ENCODE measurements at places on chromosomes 2 and 18.

DNA sequence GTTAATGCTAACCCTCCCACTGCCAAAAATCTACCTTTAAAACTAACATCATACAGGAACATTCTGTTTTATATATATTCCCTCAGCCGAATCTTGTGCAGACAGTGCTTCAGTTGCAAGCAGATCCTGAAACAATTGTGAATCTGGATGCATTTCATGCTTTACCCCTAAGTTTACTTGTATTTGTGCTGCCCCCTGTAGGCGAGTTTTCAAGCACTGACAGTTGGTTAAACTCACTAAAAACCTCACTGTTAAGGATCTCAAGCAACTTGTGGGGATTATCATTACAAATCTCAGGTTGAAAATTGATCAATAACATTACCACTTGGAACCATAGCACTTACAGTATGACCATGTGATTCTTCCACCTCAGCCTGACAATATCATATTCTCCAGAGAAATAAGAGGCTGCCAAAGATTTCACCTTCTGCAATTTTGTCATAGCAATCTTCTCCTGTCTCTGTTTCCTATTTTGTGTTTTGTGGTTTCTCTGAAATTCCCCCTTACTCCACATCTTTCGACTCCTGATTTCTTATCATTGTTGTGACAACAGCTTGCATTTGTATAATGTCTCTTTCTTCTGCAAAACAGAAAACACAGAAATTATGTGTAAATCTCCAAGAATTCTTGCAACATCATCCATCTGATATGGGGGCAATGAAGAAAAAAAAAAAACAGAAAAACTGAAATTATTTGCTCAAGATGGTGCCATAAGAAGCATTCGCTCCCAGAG is 354.6 kb upstream of the SETBP1 start:
- DNase-seq = peak; percentile 51

DNA sequence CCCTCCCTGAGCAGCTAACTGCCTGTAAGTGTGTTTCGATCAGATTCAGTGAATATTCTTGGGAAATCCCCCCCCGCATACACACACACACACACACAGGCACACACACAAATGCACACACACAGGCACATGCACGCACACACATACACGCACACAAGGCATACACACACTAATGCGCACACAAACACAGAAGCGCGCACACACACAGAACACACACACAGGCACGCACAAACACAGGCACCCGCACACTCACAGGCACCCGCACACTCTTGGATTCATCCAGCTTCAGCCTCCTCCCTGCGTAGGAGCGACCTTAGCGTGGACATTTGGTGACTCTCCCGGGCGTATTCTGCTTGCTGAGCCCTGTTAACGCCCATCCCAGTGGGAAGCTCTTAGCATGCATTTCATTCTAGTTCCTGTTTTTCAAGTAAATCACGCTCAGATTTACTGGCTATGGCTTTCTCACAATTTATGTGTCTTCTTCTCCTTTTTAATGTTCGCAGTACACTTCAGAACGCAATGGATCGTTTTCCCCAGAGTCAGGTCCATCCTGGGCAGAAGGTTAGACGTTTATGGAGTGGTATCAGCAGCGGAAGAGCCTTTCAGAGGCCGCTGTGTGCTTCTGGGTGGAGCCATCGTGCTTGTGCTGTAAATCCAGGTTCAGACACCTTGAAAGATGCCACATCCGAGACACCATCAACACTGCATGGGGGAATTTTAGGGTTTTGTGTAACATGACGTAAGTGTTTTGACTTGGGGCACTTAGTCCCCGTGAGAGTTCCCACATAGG is 656.6 kb downstream of the GALR1 start:
- no peak for DNase-seq

DNA sequence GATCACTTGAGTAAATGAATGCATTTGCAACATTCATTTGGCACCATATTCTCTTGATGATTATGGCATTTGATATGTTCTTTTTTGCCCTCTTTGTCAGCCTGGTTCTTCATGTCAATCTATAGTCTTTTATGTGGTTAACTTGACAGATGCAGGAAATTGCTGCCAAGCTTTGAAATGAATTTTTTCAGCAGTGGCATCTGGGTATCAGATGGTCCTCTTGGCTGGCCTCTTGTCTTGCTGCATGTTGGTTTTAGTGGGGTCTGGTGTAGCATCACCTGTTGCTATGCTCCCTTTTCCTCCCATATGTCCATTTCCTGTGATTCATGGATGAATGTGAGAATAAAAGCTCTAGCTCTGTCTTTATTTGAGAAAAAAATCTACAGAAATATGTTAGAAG is 119.9 kb downstream of the DPP4 start:
- DNase-seq = no peak

GRCh38 chr2:231583982-231584381 is 8.7 kb upstream of the TEX44 start:
- no peak for DNase-seq

DNA sequence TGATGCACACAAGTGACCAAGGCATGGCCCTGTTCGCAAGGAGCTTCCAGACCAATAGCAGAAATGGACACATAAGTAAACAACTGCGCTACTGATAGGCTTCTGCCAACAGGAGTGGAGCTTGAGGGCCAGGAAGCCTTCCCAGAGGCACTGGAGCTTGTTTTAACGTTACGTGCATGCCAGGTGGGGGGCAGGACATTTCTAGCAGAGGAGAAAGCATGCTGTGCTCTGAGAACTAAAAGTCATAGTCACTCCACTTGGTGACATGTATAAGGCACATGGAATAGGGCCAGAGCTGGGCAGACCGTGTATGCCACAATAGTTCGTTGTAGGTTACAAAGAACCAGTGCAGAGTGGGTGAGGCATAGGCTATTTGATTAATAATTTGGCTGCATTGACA is 184.2 kb downstream of the NEDD4L start:
- DNase-seq = no peak

- DNase-seq = no peak
Measured at GRCh38 chr2:383178-383577, 95.3 kb upstream of the ALKAL2 start.

GRCh38 chr2:23549821-23550530 is 165.0 kb downstream of the KLHL29 start:
- DNase-seq = peak; percentile 49

- no peak for DNase-seq
Measured at GRCh38 chr2:70801607-70802263, 11.3 kb upstream of the FIGLA start.

GRCh38 chr2:191297033-191297432 is 51.8 kb downstream of the MYO1B start:
- DNase-seq = no peak

- peak; percentile 99 for DNase-seq
Measured at GRCh38 chr2:32277674-32278477, at the start of gene YIPF4. YIPF4 (plus strand) TSS chr2:32277904; CDS start chr2:32278156, 252 bp downstream.

DNA sequence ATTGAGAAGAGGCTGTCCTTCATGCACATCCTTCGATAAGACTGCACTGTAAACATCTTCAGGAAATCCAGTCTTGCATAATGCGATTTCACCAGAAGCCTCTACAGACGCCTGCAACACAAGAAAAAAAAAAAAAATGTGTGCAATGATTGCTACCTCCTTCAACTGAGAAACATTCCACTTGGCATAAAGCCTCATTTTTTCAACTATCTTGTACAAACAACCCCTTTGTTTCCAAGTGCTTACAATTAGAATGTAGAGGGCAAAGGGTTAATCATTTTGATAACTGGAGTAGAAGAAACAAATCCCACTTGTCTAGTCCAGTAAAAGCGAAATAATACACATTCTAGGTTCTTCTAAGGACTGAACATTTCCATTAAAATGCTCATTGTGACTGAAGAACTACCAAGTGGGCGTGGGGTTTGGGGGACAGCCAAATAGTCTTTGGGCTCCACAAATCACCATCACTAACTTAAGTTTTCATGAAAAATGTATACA is 29.2 kb downstream of the CDH2 start:
- no peak for DNase-seq

- DNase-seq = no peak
Measured at GRCh38 chr18:58222432-58223125, 178.6 kb downstream of the NEDD4L start.

- no peak for DNase-seq
Measured at GRCh38 chr2:220053919-220054318, 426.5 kb downstream of the SLC4A3 start.

DNA sequence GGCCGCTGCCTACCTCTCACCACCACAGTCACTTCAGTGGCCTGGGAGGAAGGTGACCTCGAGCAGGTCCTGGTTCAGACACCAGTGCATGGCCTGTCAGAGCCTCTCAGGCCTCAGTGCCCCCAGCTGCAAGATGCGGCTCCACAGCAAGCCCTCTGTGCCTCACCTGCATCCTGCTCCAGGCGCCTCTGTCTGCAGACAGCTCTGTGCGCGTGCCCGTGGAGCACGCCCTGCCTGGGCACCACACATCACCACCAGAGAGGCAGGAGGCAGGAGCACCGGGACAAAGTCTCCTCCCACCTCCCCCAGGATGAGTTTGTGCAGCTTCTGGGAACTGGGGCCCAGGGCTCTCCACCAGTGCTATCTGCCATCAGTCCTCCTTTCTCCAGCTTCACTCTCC is 98.7 kb downstream of the TFCP2L1 start:
- no peak for DNase-seq

DNA sequence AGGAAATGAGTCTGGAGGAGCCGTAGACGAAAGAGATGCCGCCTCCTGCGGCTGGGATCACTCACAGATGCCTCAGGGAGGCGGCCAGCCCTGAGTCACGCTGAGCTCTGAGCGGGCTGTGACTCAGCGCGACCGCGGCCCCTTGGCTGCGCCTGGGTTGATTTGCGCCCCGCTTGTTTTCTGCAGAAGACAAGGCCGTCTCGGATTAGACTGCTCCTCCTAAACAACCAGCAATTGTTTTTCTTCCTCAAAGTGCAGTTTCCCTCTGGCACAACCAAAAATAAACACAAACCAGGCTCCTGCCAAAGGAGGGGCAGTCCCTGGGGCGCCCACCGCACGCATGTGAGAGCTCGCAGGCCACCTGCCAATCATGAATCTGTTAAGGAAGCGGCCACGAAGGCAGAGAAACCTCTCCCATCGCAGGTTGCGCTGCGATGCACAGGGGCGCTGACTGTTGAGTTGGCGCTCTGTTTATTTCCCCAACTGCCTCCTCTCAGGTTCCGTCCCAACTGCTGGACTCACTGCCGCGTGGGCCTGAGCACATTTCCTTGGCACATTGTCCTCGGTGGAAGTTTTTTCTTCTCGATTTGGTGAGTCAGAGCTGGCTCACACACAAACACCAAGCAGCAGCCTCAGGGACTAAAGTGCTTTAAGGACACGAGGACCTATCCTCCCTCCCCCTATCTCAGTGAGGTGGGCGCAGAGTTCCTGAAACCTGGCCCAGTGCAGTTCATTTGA is 85.2 kb upstream of the NDUFV2 start:
- peak; percentile 95 for DNase-seq

- no peak for DNase-seq
Measured at GRCh38 chr2:19219060-19219459, 139.4 kb downstream of the OSR1 start.

- peak; percentile 50 for DNase-seq
Measured at GRCh38 chr18:31977270-31977872, 34.4 kb upstream of the TRAPPC8 start.

DNA sequence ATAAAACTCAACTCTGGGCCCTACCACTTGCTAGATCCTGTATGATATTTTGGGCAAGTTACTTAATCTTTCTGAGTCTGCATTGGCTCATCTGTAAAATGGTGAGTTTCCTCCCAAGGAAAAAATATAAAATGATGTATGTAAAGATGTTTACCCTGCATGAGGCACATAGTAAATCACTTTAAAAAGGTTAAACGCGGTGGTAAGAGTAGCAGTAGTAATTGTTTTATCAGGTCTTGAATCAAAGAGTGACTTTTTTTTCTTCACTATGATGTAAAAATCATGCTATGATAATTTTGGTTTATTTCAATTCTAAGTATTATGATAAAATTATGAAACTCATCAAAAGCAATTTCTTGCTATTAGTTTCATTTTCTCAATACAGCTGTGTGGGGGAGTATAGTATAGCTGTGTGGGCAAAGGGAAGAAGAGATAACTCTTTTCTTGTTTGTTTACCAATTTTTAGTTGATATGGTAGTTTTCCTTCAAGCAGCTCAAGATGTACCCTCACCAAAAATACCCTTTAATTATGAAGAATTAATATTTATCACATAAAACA is 10.7 kb downstream of the ARHGAP15 start:
- DNase-seq = no peak

DNA sequence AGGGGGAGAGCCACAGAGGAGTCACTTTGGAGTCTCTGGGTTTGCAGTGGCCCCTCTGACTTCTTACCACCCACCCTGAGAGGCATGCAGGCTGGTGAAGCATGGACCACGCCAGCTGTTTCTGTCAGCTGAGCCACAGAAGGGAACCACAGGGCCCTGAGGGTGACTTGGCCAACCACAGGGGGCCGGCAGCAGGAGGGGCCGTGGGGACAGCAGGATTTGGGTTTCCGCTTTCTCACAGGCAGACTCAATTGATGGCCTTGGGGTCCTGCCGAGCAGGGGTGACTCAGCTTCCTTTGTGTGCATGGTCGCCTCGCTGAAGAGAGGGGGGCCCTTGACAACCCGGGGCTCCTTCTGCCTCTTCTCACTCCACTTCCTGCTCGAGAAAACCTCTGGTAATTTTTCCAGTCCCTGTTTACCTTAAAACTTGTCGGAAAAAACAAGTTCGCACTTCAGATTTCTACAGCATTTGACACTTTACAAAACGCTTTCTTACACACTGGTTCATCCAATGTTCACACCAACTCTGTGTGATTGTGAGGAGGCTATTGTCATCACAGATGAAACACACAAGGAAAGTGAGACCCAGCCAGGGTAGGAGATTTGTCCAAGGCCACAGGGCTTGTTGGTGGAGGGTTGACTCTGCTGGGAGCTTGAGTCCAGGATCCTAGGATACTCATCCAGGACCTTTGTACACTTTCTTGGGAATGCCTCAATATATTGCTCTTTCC is 311.2 kb downstream of the LPIN1 start:
- DNase-seq = no peak

DNA sequence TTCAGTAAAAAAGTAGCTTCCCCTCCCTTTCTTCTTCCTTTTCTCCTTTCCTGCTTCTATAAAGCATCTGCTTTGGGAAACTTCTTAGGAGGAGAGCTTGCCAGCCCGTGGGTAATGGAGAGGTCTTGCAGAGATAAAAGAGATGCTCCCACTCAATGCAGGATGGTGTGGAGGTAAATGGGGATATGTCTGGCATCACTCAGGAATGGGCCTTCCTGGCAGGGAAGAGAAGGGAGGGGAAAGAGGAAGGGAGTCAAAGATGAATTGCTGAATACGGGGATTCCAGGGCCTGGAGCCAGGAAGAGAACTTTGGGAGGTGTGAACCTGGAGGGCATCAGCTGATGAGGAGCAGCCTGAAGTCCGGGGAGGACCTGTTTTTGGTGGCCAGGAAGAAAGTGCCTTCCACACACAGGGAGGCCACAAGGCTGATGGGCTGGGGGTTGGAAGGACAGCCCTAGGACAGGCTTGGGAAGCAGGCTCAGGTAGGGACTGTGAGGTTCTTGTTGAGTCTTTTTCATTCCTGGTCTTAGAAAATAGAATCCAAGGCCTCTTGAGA is 25.2 kb downstream of the IL1B start:
- DNase-seq = no peak

GRCh38 chr2:99420751-99421299 is 69.0 kb downstream of the REV1 start:
- peak; percentile 30 for DNase-seq

Measured in AG20443 (cell line).